Liver (tissue), 10 donors: ENCODE measurements at places on chromosomes 5 and 9.

DNA sequence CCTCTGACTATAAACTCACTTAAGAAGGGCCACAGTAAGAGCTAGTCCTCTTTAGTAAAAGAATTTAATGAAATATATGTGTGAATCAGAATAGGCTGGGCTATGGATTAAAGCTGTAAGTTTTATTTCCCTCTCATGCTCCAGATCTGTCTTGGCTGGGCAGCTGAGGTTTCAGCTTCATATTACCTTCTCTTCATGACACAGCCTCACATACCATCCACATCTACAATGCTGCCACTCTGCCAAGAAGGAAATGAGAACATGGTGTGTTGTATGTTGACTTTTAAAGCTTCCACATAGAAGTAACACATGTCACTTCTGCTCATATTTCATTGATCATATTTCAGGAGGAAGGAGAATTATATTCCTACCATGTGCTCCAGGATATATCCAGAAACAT is 776.0 kb upstream of the ACO1 start:
- no peak for DNase-seq

- no peak for DNase-seq
Observed at GRCh38 chr5:113917997-113918396, 404.5 kb downstream of the YTHDC2 start.

- DNase-seq = no peak
Observed at GRCh38 chr9:130846487-130847305, 11.6 kb downstream of the ABL1 start.

DNA sequence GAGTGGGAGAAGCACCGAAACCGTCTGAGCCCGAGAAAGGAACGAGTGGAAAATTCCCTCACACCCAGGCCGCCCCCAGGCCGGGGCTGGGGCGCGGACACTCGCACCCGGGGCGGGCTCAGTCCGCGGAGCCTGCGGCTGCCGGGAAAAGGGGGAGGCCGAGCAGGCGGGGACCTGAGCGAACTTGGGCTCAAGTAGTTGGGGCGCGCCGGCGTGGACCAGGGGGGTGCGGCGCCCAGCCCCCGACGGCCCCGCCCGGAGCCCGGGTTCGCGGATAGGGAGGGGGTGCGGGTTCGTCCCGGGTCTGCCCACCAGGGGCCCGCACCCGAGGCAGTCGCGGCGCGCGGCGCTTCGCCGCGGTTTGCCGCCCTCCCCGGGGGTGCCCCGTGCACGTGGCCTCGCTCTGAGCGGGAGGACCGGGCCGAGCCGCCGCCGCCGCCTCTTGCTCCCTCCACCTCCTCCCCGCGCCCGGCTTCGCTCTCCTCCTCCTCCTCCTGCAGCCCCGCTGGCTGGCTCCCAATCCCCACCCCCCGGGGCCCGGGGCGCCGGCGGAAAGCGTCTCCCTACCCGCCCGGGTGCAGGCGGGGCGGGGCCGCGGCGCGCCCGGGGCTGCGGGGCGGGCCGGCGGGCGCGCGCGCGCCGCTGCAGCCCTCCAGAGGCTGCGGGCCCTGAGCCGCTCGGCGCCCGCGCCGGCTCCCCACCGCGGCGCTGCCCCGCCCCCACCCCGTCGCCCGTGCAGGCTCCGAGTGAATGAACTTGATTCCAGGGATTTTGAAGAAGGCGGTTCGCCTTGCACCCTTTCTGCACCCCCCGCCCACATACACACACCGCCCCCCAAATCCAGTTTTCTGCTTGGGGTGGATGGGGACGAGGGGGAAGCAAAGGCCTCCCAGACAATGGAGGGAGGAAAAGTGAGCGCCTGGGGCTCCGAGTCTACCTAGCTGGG is 1.3 kb upstream of the NFIB start:
- peak; percentile 71 for DNase-seq

DNA sequence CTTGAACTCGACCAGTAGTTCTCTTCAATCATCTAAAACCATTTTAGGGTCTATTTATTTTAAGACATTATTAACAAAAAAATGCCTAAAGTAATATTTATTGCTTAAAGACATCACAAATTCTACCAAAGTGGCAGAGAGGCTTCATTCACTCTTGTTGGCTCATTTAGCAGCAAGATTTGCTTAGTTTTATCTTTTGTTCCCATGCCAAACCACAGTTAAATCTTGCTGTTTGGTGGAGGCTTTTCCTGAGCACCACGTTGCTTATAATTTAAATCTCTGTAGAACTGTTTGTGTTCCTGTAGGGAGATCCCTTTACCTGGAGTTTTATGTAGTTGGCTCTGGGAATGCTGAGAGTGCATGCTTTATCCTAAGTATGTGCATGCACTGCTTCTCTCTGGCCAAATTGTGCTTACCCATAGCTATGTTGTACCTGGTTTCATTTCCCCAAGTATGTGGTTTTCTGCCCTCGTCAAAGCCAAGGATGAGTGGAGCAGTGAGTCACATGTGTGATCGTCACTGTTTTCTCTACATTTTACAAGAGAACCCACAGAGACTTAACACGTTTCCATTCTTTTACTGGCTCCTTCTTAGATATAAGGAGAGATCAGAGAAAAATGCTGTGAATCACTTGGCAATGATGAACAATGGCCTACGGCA is 42.1 kb upstream of the MAST4 start:
- DNase-seq = no peak

DNA sequence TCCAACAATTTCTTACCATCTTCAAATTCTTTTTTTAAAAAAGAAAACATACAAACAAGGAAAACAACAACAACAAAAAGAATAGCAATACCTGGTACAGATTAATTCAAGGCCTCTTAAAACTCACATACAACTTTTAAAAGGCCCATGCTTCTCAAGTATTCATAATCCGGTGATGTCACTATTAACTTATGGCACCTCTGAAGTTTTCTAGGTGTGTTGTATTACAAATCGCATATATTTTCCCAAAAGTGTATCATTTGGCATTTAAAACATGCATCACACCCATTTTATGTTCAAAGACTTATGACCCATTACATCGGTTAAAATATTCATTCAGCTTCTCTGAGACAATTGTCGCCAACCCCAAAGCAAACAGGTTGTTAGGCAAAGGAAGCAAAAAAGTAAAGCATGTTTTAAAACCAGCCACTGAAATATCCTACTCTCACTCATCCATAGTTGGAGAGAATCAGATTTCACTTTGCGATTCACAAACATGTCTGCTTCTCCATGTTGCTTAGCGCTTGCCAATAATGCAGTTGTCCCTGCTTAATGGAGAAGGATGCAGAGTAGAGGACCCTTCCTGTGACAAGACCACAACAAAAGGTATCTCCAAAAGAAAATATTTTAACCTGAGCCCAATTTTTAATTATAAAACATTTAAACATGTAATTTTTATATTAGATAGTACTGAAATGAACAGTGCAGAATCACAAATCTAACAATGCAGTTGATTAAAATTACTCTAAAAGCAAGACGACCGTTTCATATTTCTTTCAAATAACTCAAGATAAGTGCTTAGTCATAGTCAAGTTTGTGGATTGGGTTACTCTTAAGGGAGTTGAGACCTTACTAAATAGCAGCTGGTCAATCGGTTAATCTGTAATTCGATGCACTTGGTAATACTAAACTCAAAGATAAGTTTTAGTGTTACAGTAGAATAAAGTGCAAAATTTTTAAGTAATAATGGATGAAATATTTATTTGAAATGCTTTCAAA is 1.6 kb downstream of the SKP1 start:
- no peak for DNase-seq

- no peak for DNase-seq
Observed at GRCh38 chr5:54455413-54456157, at the start of gene HSPB3. Gene HSPB3 (plus strand): TSS chr5:54455699. CDS start chr5:54455790, 91 bp downstream.

DNA sequence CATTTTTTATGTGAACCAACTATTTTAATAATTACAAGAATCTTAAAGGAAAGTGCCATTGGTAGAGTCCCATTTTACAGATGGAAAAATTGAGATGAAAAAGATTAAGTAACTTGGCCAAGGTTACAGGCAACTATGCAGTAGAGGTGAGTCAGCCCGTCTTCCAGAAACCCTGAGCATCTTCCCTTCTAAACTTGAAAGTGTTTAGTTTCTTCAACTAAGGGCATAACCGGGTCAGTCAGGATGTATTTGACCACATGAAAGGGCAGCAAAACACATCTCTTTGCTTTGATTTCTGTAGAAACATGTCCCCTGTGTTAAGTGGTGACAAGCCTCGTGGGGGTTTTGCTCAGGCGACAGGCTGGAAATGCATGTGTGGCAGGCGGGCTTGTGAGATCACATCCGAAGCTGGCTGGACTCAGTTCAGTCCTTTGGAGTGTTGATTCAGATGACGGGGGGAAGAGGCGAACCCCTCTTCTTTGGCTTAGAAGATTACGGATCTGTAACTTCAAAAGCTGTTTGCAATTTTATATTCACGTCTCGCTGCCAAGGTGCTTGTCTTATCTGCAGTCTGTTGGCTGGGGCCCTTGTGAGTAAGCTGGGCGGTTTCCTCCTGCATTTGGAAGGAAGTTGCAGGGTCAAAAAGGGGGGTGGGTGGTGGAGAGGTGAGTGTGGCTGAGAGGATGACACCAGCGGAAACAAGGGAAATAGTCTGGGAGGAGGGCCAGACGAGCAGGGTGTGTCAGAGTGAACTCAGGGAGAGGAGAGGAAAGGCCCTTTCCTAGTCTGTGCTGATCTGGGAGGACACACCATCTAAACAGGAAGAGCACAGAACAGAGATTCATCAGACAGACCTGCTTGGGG is 78.9 kb upstream of the RPS23 start:
- no peak for DNase-seq

GRCh38 chr9:23342291-23342690 is 483.7 kb downstream of the ELAVL2 start:
- no peak for DNase-seq

DNA sequence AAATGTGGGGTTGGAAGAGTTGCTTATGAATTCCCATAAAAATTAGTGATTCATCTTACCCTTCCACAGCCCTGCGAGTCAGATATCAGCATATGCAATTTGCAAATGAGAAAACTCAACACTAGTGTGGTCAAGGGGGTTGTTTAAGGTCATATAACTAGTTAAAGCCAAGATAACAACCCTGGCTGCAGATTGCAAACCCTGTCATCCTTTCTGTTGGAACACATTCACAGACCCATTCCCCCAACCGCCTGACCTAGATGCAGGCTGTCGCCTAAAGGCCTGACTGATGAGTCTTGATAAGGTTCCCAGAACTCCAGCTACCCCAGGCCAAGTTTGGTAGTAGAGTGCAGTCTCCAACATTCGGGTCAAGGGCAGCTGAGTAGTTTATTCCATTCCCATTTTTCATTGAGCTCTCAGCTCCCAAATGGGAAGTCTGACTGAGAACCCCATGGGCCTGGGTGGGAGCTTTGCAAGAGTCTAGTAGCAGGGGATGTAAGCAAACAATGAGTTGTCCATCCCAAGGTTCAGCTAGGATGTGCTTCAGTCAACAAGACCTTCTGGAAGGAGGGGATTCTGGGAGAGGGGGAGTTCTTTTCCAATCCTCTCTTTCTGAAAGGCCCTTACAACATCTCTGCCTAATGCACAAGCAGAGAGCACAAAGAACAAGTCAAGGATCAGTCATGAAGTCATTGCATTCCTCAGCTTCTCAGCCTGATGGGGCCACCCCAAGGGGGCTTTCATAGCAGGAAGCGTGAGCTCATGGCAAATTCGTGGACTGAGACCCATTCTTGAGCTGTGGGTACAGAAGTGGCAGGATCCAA is 40.3 kb downstream of the ADAM19 start:
- no peak for DNase-seq

DNA sequence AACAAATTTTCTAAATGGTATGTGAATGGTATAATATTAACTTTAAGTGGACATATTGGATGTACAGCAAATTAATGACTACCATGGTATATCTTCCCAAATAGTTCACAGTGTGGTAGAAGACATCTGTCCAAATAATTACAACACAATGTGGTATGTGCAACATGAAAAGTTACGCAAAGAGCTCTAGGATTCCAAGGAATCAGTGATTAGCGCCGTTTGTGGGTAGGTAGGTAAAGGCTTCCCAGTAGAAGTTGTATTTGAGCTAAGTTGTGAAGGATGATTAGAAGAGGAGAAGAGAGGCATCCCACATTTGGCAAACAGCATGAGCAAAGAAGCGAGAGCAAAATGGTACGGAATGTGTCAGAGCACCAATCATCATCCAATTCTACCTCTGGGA is 14.3 kb upstream of the KLF9 start:
- DNase-seq = no peak

DNA sequence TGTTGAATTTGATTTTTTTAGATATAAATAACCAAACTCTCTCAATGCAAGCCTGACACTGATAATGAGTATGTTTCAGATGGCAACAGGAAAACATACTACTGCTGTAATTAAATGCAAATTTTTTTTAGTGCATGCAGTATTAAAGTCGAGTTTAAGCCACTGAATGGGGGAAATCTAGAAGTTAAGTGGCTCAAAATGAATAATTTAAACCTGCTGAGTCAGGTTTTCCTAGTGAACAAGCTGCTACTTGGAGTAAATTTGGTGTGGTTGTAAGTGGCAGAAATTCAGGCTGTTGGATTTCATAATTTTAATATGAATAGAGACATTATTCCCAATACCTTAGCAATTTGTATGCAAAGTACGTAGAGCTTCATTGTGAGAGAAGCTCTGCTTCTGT is 121.8 kb downstream of the SLF1 start:
- no peak for DNase-seq

GRCh38 chr9:126293522-126293889 is 33.1 kb upstream of the MVB12B start:
- peak; percentile 34 for DNase-seq

GRCh38 chr5:55226934-55227663 is at the start of gene MCIDAS:
Gene MCIDAS (minus strand): TSS chr5:55227315. CDS start chr5:55227138, 177 bp downstream.
- DNase-seq = no peak

DNA sequence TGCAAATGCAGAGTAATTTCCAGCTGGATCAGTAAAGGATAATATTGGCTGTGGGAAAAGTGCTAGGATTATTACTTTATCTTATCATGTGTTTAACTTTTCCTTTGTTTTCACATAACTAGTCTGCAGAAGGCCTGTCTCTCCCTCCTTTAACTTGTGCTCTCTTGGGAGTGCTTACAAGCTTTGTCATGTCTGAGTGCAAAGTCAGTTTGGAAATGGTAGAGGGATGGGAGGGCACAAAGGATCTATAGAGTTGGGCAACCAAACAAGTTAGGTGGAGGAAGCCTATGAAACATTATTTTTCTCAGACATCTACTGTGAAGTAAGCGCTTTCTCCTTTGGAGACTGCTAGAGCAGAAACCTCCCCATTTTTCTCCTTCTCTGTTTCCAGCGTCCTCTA is 308.8 kb downstream of the ARHGAP26 start:
- no peak for DNase-seq

DNA sequence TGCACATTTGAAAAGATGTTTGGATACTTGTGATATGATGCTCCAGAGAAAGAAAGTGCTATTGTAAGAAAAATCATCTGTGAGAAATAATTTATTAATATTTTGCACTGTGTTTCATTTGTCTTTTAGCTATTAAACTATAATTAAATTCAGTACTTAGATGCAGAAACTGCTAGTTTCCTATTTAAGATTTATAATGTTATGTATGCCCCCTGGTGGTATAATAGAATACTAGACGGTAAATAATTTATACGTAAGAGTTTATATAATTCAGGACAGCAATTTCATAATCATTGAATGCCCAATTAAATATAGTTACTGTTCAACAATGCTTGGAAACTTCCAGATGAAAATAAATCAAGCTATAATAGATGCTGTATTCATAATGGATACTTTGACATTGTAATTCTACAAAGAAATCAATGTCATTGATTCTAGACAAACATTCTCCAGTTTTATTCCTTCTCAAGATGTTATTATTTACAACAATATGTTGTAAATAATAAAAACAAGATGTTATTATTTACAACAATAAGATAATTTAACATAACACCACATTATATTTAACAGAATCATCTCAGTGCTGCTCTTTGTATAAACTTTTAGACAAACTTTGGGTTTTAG is 101.0 kb downstream of the TMEM232 start:
- DNase-seq = no peak
